ENCODE measurements at places on chromosomes 13 and 19. TPM values are rescaled to one million over a fixed set of nuclear protein-coding genes. Genes with fewer than 3 reads are reported as not detected.

ZNF530 gene
- 3.9 TPM for total RNA-seq

ELL gene
- 9.7 TPM for total RNA-seq

PODNL1 gene
- total RNA-seq: 0.38 TPM

PPM1N gene
- 1.6 TPM for total RNA-seq

AMER2 gene
- total RNA-seq: not detected

- no peak for DNase-seq
Measured at GRCh38 chr19:16893686-16893989, 4.8 kb downstream of the F2RL3 start.

- DNase-seq: no peak
Measured at GRCh38 chr19:18650021-18650390, 13.2 kb downstream of the KLHL26 start.

GRCh38 chr13:29925457-29926097 lies 75.2 kb upstream of the UBL3 start:
- DNase-seq: peak; percentile 90

DNA sequence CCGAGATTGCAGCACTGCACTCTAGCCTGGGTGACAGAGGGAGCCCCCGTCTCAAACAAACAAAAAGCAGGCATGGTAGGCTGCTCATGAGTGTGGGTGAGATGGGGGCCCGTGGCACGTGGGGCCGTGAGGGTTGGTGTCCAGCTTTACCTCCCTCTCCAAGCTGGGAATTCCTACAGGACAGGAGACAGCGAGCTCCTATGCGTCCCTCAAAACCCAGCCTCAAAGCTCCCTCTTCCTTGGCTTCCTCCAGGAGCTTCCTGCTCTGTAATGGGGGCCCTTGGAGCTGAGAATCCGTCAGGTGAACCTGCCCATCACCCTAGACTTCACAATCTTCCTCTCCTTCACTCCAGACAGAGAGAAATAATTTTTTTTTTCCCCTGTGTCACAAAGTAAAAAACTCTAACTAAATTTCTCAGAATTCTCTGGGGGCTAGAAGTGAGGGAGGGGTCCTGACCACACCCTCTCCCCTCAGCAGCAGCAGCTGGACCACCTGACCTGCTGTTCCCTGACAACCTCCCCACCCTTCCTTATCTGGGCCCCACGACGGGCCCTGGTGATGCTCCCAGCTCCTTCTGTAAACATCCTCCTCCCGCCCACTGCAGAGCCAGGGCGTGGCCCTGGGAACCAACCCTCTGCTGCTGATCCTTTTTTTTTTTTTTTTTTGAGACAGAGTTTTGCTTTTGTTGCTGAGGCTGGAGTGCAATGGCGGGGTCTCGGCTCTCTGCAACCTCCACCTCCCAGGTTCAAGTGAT lies 22.1 kb upstream of the WDR18 start:
- peak; percentile 28 for DNase-seq

DNA sequence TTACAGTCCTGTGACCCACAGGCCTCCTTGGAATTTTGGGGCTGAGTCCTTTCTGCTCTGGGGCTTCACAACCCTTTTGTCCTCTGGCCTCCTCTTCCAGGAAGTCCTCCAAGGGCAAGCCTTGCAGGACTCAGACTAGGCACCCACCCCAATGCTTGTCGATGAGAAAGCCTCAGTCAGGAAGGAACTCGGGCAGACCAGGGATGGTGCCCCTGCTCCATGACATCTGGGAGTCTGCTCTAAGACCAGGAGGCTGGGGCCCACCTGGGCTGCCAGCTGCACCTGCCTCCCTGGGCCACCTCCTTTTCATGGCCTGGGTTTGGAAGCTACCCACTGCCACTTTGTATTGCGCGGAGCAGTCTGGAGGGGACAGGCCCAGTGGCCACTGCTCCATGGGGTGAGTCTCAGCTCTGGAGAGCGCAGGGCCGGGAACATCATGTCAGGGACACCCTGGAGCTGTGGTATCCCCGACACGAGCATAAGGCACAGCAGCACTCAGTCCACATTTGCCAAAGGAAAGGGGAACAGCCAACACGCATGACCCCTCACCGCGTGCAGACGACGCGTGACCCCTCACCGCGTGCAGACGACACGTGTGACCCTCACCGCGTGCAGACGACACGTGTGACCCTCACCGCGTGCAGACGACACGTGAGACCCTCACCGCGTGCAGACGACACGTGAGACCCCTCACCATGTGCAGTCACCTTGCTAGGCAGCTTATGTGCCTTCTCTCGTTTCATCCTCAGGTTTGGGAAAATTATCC lies 10.8 kb downstream of the C2CD4C start:
- DNase-seq: no peak

DNA sequence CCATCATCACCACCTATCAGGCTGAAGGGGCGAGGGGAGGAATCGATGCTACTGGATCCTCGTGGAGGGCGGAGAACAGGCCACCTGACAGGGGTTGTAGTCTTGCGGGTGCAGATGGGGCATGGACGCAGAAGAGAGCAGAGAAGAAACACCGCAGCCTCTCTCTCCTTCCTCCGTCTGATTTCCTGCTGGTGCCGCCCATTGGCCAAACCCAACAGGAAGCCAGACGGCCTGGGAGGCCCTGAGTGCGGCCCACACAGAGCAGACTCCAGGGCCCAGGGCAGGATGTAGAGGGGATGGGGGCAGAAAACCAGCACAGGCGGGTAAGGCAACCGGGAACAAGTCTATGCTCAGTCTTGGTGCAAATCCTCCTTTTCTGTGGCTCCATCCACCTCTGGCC lies 15.4 kb downstream of the CEBPA start:
- DNase-seq: no peak

DNA sequence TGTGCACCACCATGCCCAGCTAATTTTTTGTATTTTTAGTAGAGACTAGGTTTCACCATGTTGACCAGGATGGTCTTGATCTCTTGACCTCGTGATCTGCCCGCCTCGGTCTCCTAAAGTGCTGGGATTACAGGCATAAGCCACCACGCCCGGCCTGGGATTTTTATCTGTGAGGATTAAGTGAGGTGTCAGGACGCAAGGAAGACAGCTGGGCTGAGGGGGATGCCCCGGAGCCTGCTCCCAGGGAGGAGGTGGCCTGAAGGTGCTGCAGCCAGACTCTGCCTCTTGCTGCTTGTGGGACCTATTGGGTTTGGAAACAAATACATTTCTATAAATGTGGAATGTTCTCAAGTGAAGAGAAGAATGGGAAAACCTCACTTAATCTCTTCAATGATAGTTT lies 131.6 kb downstream of the OLFM4 start:
- DNase-seq: no peak

DNA sequence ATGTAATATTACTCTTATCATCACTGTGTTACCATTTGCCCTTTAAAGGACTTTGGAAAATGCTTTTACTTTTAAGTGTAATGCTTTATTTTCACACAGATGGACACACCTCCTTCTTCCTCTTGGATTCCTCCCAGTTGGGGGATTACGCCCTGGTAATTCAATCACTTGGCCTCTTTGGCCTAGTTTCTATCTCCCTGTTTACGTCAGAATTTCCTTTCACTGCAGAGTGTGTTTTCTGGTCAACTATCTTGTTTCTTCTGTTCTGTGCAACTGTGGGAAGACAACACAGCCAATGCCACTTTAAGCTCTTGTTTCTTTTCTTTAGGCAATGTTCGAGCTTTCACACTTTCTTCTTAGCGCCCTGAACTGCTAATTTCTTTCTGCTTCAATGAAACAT lies 257.3 kb upstream of the MAB21L1 start:
- no peak for DNase-seq

DNA sequence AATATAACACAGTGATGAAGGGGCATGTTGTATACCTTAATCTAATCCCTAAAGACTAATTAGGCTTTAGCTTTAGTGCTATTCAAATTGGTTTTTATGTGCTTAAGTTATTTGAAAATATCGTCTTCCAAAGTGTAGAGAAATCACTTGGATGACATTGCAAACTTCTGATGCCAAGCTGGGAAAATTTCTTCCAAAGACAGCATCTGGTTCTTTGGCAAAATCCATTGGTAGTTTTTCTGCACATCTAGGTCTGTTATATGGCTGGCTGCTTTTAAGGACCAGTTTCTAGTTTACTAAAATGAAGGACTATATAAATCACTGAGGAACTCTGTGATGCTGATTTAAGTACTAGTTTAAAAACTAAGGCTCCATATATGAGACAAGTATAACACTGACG lies 2362.3 kb downstream of the PCDH9 start:
- no peak for DNase-seq

GRCh38 chr19:29029268-29029958 lies 183.5 kb downstream of the UQCRFS1 start:
- no peak for DNase-seq

GRCh38 chr13:23460309-23460708 lies 26.8 kb upstream of the SACS start:
- DNase-seq: no peak

DNA sequence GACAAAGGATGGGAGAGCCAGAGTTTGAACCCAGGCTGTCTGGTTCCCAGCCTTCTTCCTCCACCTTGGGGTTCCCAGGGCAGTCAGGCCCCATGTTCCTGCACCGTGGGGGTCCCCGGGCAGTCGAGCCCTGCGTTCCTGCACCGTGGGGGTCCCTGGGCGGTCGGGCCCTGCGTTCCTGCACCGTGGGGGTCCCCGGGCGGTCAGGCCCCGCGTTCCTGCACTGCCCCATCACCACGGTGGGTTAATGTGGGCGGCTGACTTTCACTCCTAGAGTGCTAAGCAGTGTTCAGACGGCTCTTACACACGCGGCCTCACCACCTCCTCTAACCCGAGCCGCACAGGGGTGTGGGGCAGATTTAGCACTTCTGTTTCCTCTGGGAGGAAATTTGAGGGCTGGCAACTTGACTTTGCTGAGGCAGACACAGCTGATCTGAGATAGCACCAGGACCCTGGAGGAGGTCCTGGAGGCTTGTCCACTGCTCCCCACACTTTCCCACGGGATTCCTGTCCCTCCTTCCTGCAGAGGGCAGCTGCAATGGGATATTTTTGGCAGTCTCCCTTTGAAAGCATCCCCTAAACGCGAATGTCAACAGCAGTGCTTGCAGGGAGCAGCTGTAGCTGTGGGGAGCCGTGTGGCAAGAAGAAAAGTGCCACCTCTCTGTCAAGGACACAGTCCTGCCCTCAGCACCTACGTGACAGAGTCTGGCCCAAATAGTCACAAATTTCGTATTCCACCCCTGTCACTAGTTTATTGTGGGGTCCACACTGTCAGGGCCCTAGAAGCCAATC lies 239.4 kb downstream of the TEX29 start:
- no peak for DNase-seq

GRCh38 chr13:113777311-113778260 lies 18.6 kb downstream of the TMEM255B start:
- DNase-seq: no peak

All from bronchial epithelial cell (primary cell).